ENCODE measurements at places on chromosomes 6 and 20.

DNA sequence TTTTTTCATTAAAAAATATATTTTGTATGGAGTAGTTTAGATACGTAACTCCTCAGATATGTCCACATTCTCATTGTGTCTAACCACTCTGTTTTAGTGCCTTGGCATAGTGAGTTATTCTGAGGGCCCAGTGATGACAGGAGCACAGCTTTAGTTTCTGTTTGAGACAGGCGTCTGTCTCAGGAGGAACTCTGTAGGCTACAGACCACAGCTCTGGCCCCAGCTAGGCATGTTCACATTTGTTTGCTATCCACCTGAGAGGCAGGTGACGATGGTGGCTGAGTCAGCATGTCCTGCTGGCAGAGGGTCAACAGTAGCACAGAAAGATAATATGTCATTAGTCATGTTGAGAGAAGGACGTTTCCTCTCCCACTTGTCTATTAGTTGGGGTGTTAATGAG, 16.3 kb downstream of the LRRC1 start:
- DNase-seq: peak; percentile 75

GRCh38 chr20:56181583-56181982, 66.9 kb upstream of the MC3R start:
- DNase-seq: no peak

DNA sequence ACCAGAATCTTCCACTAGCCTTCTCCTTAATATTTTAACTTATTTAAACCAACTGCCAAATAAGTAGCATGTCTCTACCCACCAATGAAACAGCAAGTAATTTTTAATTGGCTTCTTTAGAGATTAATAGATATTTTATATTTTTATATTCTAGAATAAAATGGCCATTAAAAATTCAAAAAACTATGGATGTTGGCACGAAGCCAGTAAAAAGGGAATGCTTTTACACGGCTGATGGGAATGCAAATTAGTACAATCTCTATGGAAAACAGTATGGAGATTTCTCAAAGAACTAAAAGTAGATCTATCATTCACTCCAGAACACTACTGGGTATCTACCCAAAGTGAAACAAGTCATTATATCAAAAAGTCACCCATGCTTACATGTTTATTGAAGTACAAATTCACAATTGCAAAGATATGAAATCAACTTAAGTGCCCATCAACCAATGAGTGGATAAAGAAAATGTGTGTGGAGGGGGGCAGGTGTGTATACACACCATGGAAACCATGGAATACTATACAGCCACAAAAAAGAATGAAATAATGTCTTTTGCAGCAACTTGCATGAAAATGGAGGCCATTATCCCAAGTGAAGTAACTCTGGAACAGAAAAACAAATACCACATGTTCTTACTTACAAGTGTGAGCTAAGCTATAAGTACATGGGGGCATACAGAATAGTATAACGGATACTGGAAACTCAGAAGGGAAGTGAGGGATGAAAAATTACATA, 15.1 kb downstream of the SHPRH start:
- no peak for DNase-seq

DNA sequence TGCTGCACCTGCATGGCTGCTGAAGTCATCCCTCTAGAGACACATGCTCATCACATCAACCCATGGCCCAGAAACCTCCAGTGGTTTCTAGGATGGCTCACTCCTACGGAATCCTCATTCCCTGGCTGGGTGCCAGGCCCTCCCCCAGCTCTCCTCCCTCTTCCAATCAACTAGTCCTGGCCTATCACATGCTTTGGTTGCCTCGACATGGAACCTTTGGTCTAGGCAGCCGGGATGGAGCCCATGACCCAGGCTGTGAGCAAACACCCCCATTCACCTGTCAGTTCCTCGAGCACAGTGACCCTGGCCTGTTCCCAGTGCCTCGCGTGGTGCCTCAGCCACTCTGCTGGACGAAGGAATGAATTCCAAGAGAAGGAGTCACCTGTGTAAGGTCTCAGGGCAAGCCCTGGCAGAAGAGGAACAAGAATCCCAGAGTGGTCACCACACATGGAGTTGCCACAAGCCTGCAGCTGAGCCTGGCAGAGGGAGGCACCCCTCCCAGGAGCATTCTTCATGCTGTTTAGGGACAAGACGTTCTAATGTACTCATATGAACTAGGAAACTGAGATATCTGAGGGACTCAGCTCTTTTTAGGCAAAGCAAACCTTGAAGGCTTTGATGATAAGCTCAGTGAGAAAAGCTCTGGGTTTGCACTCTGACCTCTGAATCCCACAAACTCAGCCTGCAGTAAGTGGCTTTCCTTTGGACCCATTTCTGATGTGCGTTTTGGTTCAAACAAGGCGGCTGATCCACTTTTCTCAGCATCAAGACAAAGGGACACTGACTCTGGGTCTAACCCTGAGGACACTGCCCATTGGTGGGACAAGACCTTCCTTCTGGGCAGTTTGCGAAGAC, 40.2 kb downstream of the PPP1R3G start:
- no peak for DNase-seq

GRCh38 chr20:60233018-60233630, 274.9 kb downstream of the CDH26 start:
- no peak for DNase-seq

GRCh38 chr20:8443464-8444072, 311.5 kb downstream of the PLCB1 start:
- no peak for DNase-seq

DNA sequence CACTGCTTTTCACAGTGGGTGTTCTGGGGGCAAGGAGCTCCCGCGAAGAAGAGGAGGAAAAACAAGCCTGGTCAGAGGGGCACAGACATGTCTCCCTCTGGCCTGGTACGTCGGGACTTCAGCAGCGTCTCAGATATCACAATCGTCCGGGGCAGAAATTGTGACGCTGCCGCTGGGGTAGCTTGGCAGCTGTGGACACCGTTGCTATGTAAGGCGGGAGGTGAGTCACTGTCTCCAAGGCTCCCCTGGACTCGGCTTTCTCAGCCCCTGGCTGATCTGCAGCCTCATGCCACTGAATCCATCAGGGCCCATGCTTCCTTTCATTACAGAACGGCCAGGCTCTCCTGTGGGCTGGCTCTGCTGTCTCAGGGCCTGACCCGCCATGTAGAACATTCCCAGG, 98.7 kb downstream of the SULF2 start:
- no peak for DNase-seq

- DNase-seq: no peak
Observed at GRCh38 chr20:9573335-9574151, 59.2 kb downstream of the LAMP5 start.

- DNase-seq: no peak
Observed at GRCh38 chr6:94813806-94814205, 763.5 kb upstream of the MANEA start.

DNA sequence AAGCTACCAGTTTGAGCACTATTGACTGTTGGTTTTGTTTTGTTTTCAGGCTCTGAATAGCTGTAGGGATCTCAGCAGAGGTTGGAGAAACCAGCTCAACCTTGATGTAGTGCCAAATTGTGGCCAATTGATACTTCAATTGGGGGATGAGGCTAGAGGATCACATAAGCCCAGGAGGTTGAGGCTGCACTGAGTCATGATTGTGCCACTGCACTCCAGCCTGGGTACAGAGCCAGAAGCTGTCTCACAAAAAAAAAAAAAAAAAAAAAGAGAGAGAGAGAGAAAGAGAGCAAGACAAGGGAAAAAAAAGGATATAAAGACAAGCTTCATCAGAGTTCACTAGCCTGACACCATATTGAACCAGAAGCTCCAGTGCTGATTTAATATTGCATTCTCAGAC, 702.1 kb downstream of the FRK start:
- DNase-seq: no peak

DNA sequence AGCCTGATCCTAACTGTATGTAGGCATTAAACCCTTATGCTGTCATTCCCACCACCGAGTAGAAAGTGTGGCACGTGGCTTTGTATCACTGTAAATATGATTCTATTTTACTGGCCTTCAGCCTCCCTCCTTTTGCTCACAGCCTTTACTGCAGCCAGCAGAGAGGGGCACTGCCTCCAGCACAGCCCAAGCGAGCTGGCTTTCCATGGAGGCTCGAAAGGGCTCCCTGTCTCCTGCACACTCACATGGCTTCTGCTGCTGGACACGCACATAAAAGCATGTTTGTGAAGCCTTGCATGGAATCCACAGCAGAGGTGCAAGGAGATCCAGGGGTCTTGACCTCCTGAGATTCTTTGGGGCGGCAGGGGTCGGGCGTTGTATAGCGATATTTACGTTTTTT, 51.3 kb downstream of the RNASET2 start:
- no peak for DNase-seq

- no peak for DNase-seq
Observed at GRCh38 chr6:18395177-18395855, 8.2 kb downstream of the RNF144B start.

GRCh38 chr20:51271931-51272330, 249.0 kb upstream of the KCNG1 start:
- DNase-seq: no peak

GRCh38 chr20:48056218-48056617, 270.9 kb upstream of the SULF2 start:
- no peak for DNase-seq
